Heart left ventricle (tissue), 16 donors: ENCODE measurements at places on chromosomes 4 and X. TPM values are rescaled to one million over a fixed set of nuclear protein-coding genes. Genes with fewer than 3 reads are reported as not detected.

- DNase-seq: no peak
These were observed 691.9 kb downstream of the TECRL start for GRCh38 chr4:63717384-63717783.

DNA sequence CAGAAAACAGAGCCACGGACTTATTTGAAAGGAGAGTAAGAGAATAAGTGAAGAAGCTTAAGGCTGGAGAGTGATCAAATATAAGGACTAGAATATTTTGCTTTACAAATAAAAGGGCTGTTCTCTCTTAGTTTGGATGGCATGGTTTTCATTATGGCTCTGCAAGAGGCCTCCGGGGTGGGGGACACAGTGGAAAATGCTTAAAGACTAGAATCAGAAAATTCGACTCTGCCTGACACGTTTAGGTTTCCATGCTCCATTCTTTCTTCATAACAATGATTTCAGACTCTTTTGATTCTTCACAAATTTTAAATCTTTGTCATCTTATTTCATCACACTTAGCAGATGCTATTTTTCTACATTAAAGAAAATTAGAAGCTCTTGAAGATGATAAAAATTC, 632.4 kb upstream of the BOD1L1 start:
- DNase-seq: no peak

The SLC4A4 gene
- polyA plus RNA-seq: 4.8 TPM

DNA sequence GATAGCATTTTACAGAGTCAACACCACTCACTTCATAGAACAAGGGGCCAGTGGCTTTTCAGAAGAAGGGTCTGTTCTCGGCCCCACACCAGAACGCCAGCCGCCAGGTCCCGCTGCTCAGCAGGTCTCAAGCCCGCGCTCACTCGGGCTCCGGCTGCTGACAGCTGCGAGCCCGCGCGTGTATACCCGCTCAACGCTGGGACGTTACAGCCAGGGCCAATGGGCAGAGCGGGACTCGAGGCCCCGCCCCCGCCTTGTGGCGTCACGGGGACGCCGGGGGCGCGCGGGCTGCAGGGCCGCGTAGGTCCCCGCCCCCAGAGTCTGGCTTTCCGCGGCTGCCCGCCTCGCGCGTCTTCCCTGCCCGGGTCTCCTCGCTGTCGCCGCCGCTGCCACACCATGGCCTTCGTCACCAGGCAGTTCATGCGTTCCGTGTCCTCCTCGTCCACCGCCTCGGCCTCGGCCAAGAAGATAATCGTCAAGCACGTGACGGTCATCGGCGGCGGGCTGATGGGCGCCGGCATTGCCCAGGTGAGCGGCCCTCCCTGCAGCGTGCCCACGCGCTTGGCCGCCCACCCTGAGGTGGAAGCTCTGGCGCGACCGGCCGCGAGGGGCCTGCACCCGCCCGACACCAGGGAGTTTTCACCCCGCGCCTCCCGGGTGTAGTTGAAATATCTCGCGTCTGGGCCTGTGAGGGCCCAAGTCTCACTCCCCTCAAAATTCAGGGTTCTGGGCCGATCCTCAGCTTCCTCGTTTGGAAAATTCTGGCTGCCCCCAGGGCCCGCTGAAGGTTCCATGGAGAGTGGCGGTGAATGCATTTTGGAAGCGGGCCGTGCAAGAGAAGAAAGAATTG, at the start of gene HADH:
TSS of gene HADH (plus strand) at position 353 of the 850 bp plus-strand sequence. CDS start at position 397, 44 bp downstream.
- DNase-seq: peak; percentile 95

- no peak for DNase-seq
These were observed 58.3 kb upstream of the PACRGL start for GRCh38 chr4:20641976-20642375.

- no peak for DNase-seq
These were observed 921.3 kb upstream of the LCORL start for GRCh38 chr4:18942874-18943273.

- no peak for DNase-seq
These were observed 494.1 kb downstream of the INPP4B start for GRCh38 chr4:142351958-142352357.

DNA sequence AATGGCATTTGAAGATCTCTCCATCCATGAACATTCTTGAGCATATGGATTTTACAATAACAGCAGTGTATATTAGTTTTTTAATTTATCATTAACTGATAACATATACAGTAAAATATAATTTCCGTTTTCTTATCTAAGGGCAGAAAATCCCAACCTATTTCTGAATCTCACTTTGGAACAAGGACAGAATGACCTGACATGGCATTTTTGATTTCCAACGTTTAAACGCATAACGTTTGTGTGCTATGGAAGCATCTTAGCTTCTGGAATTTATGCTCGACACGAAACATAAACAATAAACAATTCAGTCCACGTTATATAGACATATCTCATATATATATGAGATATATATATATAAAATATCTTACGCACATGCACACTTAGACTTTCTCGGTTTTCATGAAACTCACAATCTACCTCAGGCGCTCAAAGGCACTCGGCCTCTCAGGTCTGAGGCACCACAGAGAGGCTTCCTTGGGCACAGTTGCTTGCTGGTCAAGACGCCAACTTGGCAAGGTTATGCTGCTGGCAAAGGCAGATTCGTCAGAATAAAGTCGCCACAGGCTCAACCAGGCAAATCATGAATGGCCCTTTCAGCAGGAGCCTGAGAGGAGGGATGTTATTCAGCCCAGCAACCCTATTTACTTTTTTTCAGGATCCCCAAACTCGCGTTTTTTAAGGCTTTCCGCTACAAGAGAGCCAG, 1.0 kb upstream of the UGT8 start:
- DNase-seq: no peak

DNA sequence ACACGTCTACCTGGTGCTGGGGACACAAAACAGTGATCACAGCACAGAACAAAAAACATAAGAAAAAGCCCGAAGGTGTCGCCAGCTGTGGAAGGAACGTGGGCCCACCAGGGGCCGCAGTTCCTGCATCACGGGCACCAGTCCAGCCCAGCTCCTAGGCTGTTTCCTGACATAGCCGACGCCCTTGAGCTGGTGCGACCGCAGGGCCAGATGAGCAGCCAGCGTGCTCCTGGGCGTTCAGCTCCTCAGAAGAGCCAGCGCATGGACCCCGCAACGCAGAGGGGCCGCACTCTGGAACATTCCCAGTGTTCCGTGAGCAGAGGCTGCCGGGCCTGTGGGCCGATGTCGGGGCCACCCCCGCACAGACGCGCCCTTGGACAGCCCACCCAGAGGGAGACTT, 44.1 kb downstream of the GAK start:
- DNase-seq: no peak

DNA sequence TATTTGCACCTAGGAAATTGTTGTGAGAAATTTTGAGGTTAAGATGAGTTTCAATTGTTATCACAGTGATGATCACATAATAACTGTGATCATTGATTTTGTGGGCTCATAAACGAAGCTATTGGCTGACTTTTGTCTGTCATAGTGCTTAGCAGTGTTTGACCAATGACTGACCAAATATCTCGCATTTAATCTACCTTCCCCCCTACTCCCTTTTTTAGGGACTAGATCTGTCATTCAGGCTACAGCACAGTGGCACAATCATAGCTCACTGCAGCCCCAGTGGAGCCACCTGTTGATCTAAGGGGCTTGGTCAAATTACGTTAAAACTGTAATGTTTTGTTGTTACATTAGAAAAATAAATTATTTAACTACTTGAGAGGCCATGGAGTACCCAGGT, 1.5 kb downstream of the FUNDC2 start:
- no peak for DNase-seq

DNA sequence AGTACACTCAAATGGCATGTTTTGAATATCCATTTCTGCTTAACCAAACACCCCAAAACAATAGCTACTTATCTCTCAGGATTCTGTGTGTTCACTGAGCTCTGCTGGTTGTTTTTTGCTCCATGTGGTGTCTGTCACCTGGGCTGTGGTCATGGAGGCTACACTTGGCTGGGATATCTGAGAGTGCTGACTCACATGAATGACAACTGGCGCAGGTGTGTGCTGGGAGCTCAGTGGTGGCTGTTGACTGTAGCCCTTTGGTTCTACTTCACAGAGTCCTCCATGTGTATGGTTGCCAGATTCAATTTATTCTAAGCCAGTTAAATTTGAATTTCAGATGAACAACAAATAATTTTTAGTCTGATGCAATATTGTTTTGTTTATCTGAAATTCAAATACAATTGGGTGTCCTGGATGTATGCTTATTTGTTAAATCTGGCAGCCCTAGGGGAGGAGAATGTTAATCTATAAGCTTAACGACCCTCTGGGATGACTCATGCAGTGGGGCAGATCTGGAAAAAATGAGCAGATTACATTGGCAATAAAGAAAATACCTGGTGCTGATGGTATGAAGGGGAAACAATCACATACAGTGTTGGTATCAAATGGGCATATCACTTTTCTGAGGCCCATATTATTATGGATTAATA, 28.2 kb upstream of the TCEAL4 start:
- no peak for DNase-seq

DNA sequence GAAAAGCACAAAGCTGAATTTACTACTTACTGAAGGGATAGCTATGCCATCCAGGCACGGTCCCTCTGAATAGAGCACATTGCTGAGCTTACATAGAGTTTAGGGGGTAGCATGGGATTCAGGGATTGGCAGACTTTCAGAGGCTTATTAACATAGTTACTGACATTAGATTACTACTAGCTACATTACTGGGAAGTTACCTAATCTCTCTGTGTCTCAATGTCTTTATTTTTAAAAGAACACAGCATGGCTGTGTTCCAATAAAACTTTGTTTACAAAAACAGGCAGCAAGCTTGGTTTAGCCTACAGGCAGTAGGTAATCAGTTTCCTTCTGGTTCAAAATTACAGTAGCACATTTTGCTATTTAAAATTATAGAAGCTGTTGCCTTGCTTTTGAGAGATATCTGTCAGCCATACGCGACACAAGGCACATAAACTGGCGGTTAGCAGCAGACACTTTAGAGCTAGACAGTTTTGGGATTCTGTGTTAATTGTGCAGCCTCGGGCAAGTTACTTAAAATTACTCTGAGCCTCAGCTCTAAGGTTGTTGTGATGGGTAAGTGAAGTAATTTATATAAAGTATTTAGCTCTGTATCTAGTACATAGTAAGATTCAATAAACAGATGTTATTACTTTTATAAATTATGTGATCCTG, 6.9 kb downstream of the KLHL8 start:
- no peak for DNase-seq

DNA sequence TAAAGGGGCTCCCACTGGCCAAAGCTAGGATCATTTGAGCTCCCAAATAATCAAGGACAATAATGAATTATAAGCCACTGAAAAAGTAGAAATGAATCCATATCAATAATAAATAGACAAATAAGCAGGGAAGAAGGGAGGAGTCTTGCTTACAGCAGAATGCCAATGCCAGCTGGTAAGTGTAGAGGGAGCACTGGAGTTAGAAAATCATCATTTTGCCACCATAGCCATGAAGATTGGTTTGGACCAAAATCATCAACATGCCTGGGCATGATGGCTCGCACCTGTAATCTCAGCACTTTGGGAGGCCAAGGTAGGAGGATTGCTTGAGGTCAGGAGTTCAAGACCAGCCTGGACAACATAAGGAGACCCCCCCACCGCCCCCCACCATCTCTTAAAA, 20.4 kb upstream of the SH3KBP1 start:
- no peak for DNase-seq
